ENCODE measurements at places on chromosomes 2 and 18.

- no peak for DNase-seq
These were observed 54.2 kb upstream of the ZSWIM2 start for GRCh38 chr2:186903216-186903615.

GRCh38 chr18:56319953-56320352, 318.4 kb downstream of the TXNL1 start:
- no peak for DNase-seq

DNA sequence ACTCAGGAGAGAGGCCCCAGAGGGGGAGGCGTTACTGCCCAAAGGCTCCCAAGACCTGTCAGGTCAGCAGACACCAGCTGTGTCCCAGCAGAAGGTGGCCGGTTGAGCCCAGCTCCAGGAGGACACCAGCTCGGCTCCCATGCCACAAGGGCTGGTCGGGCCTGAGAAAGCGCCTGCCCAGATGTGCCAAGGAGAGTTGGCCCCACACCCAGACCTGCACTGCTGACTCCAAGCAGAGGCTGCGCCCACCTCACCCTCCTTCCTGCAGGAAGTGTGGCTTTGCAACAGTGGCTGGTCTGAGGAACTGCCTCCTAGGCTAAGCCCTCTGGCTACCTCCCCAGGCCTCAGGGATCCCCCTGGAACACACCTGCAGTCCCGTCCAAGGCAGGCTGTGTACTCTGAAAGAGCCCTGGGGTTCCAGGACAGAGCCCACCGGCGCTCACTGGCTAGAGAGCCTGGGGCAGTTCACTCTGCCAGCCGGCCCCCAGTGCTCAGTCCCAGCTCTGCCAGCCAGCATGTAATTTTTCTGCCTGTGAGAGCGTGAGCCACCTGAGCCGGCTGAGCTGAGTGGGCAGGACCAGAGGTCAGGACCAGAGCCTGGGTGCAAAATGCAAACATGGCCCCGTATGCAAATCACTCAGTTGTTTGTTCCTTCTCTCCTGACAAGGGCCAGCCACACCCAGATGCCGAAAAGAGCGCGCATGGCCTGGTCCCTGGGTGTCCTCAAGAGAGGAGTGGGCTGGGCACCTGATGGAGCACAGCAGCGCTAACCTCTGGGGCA, 36.9 kb upstream of the PTMA start:
- DNase-seq: no peak

DNA sequence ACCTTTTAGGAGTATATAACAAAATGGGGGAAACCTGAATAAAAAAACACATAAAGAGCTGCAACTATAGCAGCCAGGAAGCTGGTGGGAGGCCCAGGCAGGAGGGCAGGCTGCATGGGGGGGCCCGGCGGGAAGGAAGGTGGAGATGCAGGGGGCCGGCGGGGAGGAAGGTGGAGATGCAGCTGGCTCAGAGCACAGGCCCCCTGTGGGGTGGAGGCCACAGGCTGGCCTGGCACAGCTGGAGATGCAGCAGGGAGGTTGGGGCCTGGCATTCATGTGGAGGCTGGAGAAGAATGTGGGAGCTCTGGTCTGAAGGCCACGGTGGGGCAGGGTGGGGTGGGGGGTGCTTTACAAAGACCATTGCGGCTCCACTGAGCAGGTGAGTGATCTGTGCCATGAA, 31.4 kb downstream of the FAM228A start:
- DNase-seq: no peak

GRCh38 chr2:232420463-232421188, 14.0 kb downstream of the ALPG start:
- DNase-seq: peak; percentile 15

DNA sequence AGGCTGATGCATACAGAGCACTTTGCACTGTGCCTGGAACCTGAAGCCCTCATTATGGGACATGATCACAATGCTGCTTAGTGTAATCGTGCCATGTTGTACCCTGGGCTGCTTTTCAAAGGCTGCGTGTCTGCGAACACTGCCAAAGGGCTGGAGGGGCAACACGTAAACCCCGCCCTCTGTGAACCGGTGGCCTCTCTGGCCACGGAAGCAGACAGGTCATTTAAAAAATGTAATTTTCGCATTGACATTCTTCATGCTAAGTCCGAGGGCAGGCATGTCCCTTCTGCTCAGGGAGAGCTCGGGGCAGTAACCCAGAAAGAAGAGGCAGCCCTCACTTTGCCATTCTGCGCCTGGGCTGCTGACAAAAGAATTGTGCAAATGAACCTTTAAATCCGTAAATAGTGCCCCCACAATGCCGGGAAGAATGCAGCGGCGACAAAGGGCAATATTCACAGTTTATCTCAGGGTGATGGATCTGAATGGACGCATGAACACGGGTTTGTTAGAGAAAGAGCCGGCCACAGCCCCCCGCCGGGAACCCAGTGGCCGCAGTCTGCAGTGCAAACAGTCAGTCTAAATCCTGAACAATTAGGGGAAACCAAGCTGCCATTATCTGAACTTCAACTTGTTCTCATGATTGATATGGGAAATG, 226.1 kb downstream of the MYCN start:
- DNase-seq: no peak

DNA sequence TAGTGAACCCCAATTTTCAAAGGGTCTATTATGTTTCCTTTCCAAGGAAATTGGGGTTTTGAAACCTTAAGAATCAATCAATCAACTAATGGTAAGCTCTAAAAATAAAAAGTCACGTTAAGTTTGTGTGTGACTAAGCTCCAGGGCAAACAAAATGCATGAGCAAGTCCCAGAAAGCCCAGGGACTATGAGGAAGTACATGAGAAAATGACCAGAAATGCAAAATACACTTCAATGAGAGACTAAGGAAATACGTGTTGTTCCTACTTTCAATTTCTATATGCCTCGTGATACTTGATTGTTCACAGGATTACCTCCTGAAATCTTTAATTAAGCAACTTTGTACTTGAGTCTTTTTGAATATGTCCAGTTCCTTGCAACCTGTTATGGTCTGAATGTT, 684.4 kb upstream of the SYT4 start:
- no peak for DNase-seq

GRCh38 chr2:12047761-12048160, 301.3 kb downstream of the LPIN1 start:
- DNase-seq: no peak

- DNase-seq: no peak
These were observed 210.3 kb downstream of the MYCN start for GRCh38 chr2:16150456-16151280.

DNA sequence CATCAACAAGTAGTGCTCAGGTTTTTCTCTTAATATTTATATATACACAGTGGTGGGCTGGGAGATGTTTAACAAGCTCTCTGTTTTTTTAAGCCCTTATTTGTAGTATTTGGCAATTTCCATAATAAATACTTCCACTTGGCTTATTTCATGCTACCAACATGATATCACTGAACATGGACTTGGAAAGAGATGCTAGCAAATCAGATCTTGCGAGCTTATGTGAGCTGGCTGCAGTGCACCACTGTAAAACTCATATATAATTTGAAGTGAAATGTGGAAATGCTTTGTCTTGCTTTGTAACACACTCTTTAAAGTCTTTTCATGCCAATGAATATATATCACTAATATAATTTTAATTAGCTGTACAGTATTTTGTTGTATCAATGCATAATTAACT, 155.7 kb downstream of the ALK start:
- no peak for DNase-seq

- DNase-seq: no peak
These were observed 80.5 kb downstream of the DGKD start for GRCh38 chr2:233434666-233435330.

DNA sequence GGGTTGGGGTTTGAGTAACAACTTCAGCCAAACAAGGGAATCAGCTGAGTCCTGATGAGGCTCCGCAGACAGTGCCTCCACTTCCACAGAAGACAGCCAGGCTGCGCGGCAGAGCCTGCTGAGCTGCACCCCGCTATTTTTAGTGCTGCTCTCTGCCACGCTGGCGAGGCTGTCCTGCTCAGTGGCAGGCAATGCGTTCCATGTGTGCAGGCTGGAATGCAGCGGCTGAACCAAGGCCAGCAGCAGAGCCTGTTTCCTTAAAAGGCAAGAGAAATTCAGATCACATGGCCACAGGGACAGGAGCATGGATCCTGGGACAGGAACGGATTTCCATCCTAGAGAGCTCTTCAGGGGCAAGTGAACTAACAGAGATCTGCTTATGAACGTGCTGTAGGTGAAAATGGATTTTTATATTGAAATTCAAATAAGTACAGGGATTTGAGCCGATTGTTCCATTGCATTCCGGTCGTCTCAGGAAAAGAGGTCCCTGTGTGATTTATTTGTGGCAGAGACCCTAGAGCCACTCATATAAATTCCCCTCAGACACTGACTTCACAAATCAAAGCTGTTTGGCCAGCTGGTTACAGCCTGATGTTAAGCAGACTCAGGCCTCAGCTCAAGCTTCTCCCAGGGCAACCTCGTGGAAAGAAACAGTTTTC, 98.7 kb downstream of the COL6A3 start:
- no peak for DNase-seq

- no peak for DNase-seq
These were observed 127.5 kb upstream of the MMADHC start for GRCh38 chr2:149715005-149715592.

- DNase-seq: no peak
These were observed 1740.2 kb upstream of the CELF4 start for GRCh38 chr18:39305766-39306165.

GRCh38 chr2:128389388-128390086, 70.9 kb upstream of the HS6ST1 start:
- DNase-seq: no peak

DNA sequence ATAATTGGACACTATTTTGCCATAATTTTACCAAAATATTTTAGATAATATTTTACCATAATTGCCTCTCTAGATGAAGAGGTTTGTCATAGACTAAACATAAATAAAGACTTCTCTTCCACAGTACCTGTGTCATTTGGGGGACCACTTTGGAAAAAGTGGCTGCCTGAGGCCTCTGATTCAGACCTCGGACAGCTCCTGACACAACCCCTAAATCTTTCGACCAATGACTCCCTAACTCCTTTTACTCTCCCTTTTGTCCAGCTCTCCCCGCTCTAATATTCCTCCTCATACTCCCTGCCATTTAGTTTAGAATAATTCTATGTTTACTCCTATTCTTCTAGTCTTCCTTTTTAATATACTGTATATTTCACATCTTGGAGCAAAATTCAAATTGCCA, 36.0 kb upstream of the UBE2E3 start:
- no peak for DNase-seq

DNA sequence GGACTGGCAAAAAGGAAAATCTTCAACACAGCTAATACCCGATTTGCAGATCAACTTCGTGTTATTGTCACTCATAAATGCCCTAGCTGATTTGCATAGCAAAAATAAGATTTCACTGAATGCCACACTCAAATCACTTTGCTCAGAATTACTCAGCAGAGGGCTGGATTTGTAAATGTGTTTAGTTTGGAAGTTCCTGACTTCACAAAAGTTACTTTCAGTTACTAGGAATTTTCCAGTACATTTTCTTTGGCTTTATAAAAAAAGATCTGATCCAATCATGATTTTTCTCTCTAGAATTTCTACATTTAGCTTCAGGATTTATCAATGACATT, 433.3 kb upstream of the ID2 start:
- DNase-seq: no peak

- no peak for DNase-seq
These were observed 5.4 kb upstream of the ZAP70 start for GRCh38 chr2:97708048-97708380.

DNA sequence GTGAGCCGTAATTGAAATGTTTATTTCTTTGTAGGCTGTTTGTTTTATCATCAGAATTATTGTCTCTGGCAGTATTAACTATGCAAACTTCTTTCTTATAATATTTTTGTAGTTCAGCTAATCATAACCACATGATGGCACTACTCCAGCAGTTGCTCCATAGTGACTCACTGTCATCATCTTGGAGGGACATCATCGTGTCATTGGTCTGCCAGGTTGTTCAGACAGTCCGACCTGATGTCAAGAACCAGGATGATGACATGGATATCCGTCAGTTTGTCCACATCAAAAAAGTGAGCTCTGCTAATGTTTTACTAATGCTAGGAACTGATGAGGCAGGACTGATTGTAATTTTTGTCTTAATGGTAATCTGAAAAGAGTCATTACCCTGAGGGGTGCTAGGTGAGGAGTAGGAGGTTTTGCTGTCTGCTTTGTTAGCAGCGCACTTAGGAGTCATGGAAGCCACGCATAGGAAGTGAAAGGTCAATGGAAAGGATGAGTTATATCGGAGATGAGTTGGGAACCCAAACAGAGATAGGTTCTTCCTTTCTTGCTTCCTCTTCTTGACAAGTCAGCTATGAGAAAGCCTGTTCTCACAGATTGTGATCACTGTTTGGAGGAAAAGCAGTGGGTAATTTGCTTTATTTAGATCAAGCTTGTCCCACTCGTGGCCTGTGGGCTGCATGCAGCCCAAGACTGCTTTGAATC, 49.2 kb downstream of the PIKFYVE start:
- DNase-seq: no peak

DNA sequence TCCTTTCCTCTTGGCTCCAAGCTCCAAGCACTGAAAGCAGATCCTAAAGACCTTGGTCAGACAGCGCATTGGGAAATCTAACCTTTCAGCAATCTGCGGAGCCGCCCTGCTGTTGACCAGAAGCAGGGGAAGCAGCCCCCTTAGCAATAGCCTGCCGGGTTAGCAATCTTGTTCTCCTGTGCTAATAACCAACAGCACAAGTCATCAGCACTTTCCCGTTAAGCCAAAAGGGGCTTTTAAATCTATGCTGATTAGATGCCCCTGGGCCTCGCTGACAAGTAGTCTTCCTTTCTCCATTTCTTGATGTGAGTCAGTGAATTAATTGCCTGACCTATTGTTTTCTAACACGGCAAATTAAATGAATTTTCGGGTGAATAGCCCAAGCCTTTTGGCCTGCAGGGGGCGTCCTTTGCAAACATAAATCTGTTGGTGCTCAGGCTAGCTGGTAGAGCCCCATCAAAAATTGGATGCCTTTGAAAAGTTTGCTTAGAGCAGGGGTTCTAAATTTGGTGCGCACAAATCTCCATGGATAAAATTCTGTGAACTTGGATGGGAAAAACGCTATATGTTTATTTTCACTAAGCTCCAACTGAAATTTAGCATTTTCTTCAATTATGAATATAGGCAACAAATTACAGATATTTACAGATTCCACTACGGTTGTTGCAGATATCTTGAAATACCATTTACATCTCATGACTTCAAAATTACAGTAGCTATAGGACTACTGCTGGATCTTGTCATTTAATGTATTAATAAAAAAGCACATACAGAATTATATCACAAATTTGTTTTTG, 24.6 kb downstream of the MAIP1 start:
- peak; percentile 73 for DNase-seq

GRCh38 chr2:105141099-105141614, 100.4 kb upstream of the GPR45 start:
- DNase-seq: no peak

All from stimulated activated CD4-positive, alpha-beta T cell treated with anti-CD3 and anti-CD28 coated beads, Interleukin-15, amount 100 ng/mL, for 1 hour (primary cell).